ENCODE measurements at places on chromosomes 3 and 15.

DNA sequence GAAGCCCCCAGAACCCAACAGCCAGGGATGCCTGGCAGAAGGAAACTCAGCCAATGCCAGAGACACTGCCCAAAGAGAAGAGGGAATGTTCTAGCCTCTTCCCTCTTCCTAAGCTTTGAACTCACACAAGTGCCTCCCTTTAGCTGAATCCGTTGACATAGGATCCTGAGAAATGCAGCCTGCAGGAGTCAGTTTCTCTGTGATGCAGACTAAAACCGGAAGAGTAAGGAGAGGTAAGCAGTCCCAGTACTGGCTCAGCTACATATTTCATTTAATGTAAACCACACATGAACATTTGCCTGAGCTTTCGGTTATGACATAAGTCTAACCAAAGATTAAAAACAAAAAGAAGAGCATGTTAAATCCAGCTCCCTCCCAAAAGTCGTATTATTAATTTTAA lies 768.7 kb downstream of the TBL1XR1 start:
- DNase-seq: no peak

DNA sequence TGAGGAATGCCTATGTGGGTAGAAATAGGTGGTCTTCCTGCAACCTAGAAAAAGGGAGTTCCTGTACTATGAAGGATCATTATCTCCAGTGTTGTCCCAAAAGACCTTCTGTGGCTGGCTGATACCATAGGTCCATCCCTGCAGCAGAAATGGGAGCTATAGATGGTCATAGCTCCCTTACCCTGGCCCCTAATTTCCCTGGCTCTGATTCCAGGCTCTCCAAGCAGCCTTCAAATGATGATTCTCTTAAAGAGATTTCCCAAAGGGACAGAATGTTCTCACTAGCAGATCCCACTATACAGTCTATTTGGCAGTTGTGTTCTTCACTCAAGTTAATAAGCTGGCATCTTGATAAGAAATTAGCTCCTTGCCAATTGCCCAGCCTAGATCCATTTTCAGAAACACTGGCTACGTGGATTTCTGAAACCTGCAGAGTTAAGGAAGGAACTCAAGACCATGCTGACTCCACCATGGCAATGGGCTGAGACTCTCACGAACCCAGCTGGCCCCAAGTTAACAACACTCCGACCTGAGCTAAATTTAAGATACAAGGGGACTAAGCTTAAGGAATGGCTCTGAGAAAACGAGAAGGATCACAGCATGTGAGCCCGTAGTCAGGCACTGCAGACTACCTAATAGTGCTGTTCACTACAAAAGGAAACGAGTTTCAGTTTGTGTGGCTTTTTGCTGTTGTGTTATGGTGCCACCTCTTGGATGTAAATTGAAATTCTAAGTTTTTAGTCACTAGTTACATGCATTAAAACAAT lies 11.4 kb downstream of the C15orf40 start:
- DNase-seq: peak; percentile 80

GRCh38 chr3:178310949-178311348 lies 225.3 kb upstream of the KCNMB2 start:
- DNase-seq: no peak

DNA sequence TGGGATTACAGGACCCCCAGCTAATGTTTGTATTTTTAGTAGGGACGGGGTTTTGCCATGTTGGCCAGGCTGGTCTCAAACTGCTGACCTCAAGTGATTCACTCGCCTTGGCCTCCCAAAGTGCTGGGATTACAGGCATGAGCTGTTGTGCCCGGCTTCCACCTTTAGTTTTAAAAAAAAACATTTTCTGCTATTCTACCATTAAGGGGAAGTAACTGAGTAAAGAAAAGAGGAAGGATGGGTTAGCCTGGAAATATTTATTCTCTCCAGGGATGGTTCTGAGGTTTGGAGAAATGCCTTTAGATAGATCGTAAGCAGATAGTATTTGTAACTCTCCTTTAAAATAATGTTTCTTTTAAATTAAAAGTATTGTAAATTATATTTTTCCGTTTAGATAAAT lies 3.1 kb downstream of the AP4E1 start:
- no peak for DNase-seq

- no peak for DNase-seq
Measured at GRCh38 chr3:124684459-124684858, 45.8 kb upstream of the UMPS start.

DNA sequence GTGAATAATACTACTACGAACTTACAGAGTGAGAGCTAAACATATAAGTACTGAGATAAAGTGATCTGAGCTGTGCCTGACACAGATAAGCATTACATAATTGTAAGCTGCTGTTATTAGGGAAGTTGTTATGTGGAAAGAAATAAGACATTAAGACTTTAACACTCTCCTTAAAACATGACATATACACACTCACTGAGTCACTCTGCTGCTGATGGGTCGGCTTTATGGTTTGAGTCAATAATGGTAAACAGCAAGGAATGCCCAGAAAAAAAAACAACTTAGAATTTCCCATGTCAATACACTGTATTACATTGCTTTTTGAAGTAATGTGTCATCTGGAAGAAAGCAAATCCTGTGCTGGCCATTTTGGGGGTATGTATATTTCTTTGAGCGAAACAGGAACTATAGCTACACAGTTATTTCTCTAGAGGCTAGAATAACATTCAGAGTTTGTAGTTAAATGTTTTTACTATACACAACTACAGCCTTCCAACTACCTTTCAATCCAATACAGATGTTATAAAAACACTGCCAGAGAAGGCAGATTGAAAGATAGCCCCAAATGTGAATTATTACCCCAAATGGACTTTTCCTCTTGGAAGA lies 22.8 kb upstream of the SPRED1 start:
- DNase-seq: no peak

DNA sequence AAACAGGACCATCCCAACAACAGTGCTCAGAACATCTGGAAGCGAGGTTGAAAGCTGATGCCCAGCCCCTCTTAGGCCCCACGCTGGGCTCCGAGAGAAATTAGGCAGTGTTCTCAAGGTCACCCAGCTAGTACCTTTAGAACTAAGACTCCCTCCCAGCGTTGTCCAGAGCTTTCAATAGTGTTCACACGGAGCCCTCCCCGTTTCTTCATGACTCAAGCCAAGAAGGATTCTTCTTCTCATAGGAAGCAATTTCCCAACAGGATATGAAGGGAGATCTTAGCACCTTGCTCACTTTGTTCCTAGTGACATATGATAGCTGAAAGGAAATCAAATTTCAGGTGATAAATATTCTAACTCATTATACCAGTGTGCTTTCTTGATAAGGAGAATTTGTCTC lies 244.2 kb upstream of the ST8SIA2 start:
- no peak for DNase-seq

GRCh38 chr3:139434764-139435307 lies 41.5 kb downstream of the RBP2 start:
- no peak for DNase-seq

GRCh38 chr15:51312166-51313073 lies 26.0 kb downstream of the CYP19A1 start:
- DNase-seq: peak; percentile 22

GRCh38 chr3:22399566-22399965 lies 648.6 kb upstream of the ZNF385D start:
- no peak for DNase-seq
